ENCODE measurements at places on chromosomes 3 and 15. TPM values are rescaled to one million over a fixed set of nuclear protein-coding genes. Genes with fewer than 3 reads are reported as not detected.

KBTBD13 gene
- total RNA-seq = not detected

- ATAC-seq = no peak
Observed at GRCh38 chr3:23966328-23966727, 21.2 kb downstream of the NR1D2 start.

GABRB3 gene
- 0.52 TPM for total RNA-seq

DNA sequence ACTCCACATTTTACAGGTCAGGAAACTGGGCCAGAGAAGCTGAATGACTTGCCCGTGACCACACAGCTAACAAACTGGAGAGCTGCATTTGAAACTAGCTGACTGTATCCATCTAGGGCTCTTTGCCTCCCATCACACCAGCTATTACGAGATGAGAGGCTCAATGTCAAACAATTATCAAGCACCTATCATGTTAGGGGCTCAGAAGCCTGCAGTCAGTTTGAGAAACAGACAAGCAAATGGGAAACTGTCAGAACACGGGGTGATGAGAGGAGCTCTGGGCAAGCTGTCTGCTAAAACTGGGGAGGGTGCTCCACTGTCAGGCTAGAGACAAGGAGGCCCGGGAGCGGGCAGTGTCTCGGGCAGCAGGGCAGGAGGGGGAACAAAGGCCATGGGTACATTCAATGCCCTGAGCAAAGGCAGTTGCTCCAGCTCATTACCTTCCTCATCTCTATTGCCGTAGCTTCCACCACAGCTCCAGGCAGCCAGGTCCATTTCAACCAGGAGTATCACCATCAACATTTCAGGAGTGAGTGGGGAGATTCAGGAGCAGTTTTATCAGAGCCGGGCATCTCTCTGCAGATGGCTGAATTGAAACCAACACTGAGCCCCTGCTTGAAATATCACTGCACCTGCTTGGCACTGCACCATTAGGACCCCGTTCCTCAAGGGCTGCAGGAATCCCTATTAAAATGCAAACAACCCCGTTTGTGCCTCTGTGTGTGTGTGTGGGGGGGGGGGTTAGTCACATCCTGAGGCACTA, 122.6 kb downstream of the RAB11A start:
- no peak for ATAC-seq

ANKRD34C gene
- total RNA-seq = not detected

NPAP1 gene
- not detected for total RNA-seq

DNA sequence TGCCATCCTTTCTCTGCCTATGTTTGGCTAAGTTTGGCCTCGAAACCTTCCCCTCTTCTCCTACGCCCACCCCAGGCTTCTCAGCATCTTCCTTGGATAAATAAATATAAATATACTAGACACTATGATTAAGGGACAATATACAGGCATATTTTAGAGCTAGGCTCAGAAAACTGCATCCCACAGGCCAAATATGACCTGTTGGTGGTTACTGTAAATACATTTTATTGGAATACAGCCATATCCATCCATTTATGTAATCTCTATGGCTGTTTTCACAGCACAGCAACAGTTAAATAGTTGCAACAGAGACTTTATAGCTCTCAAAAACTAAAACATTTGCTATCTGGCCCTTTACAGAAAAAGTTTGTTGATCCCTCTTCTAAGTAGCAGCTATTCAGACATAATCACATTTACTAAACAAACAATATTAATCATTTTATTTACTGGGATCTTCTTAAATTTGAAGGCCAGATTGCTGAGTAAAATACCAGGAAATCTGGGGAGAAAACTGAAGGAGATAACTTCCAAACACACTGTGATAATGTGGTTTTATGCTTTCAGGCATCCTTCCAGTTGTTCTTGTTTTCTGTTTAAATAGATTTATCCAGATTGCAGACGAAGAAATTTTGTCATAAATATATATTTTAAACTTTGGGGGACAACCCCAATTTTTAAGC, 269.7 kb upstream of the THRB start:
- no peak for ATAC-seq
